ENCODE measurements at places on chromosomes 4 and X. TPM values are rescaled to one million over a fixed set of nuclear protein-coding genes. Genes with fewer than 3 reads are reported as not detected.
A peak's percentile ranks its signal among the peaks of the same experiment; 100 is the strongest.

- peaks cover 12% of the 10 kb centered on the region for H3K36me3 ChIP-seq
- peak overlapping the region; percentile 91 for H3K27ac ChIP-seq
- DNase-seq, result no peak
- H3K4me3 ChIP-seq, result peak overlapping the region; percentile 44
Measured at GRCh38 chr4:6277935-6278800, 8.5 kb downstream of the WFS1 start.

GRCh38 chrX:120244395-120244734 is 6.2 kb upstream of the ZBTB33 start:
- peak overlapping the region; percentile 80 for H3K4me3 ChIP-seq
- H3K27ac ChIP-seq, result peak overlapping the region; percentile 93
- DNase-seq, result no peak
- H3K27me3 ChIP-seq, result no peaks in the 10 kb centered on the region

- no peak for DNase-seq
- H3K27ac ChIP-seq, result no peak overlapping the region
- no peaks in the 10 kb centered on the region for H3K27me3 ChIP-seq
- no peaks in the 10 kb centered on the region for H3K4me1 ChIP-seq
- H3K4me3 ChIP-seq, result no peak overlapping the region
Measured at GRCh38 chr4:70299643-70300042, 35.1 kb upstream of the CABS1 start.

GRCh38 chrX:132022198-132022966 is 720 bp upstream of the STK26 start:
- H3K27me3 ChIP-seq, result peaks cover 10% of the 10 kb centered on the region
- DNase-seq, result peak; percentile 11
- H3K4me1 ChIP-seq, result peaks cover 11% of the 10 kb centered on the region
- no peak overlapping the region for H3K27ac ChIP-seq

- no peaks in the 10 kb centered on the region for H3K27me3 ChIP-seq
- no peak for DNase-seq
- no peaks in the 10 kb centered on the region for H3K36me3 ChIP-seq
- H3K27ac ChIP-seq, result peak overlapping the region; percentile 17
- no peaks in the 10 kb centered on the region for H3K4me1 ChIP-seq
Measured at GRCh38 chr4:105784761-105785160, 76.2 kb downstream of the GSTCD start.

DNA sequence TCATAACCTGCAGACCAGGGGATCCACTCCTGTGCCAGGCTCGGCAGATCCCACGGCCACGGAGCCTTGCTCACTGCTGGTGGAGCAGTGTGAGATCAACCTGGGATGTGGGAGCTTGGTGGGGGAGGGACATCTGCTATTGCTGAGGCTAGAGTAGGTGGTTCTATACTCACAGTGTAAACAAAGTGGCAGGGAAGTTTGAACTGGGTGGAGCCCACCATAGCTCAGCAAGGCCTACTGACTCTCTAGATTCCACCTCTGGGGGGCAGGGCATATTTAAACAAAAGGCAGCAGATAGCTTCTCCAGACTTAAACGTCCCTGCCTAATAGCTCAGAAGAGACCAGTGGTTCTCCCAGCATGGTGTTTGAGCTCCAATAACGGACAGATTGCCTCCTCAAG is 54.7 kb upstream of the EPHA5 start:
- H3K4me3 ChIP-seq, result no peak overlapping the region
- DNase-seq, result no peak
- no peaks in the 10 kb centered on the region for H3K4me1 ChIP-seq
- H3K27me3 ChIP-seq, result no peaks in the 10 kb centered on the region
- H3K36me3 ChIP-seq, result no peaks in the 10 kb centered on the region

GRCh38 chrX:80876877-80877276 is 67.2 kb upstream of the BRWD3 start:
- H3K27me3 ChIP-seq, result no peaks in the 10 kb centered on the region
- H3K36me3 ChIP-seq, result no peaks in the 10 kb centered on the region
- no peak overlapping the region for H3K27ac ChIP-seq

GRCh38 chrX:109760209-109760921 is 27.3 kb upstream of the ACSL4 start:
- no peaks in the 10 kb centered on the region for H3K36me3 ChIP-seq
- no peak overlapping the region for H3K27ac ChIP-seq
- no peak for DNase-seq
- no peak overlapping the region for H3K4me3 ChIP-seq

- peaks cover 32% of the 10 kb centered on the region for H3K4me1 ChIP-seq
- no peak overlapping the region for H3K27ac ChIP-seq
- DNase-seq, result no peak
- H3K36me3 ChIP-seq, result no peaks in the 10 kb centered on the region
- H3K27me3 ChIP-seq, result peaks cover 100% of the 10 kb centered on the region
- peak overlapping the region; percentile 54 for H3K4me3 ChIP-seq
Measured at GRCh38 chr4:110636680-110637407, 14.0 kb upstream of the PITX2 start.

DNA sequence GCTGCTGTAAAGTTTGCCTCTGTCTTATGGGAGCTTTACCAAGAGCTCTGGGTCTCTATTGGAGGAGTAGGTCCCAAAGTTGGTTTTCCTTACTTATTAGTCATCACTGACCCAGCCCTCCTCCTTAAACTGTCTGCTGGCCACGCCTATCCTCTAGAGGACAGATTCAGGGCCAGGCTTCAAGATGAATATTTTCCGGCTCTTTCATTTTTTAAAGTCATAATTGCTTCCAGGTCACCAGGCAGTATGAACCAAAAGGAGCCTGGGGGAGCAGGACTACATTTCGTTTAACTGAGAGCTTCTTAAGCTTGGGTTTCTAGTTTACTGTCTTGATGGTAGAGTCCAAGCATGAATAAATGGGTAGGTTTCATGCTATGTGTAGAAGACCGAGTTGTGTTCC is 13.7 kb downstream of the BCORL1 start:
- no peaks in the 10 kb centered on the region for H3K27me3 ChIP-seq
- no peak for DNase-seq
- peaks cover 6% of the 10 kb centered on the region for H3K4me1 ChIP-seq
- H3K27ac ChIP-seq, result no peak overlapping the region

- H3K27me3 ChIP-seq, result no peaks in the 10 kb centered on the region
- H3K4me3 ChIP-seq, result no peak overlapping the region
- no peak overlapping the region for H3K27ac ChIP-seq
- no peaks in the 10 kb centered on the region for H3K36me3 ChIP-seq
Measured at GRCh38 chrX:861921-862320, 231.3 kb downstream of the SHOX start.

DNA sequence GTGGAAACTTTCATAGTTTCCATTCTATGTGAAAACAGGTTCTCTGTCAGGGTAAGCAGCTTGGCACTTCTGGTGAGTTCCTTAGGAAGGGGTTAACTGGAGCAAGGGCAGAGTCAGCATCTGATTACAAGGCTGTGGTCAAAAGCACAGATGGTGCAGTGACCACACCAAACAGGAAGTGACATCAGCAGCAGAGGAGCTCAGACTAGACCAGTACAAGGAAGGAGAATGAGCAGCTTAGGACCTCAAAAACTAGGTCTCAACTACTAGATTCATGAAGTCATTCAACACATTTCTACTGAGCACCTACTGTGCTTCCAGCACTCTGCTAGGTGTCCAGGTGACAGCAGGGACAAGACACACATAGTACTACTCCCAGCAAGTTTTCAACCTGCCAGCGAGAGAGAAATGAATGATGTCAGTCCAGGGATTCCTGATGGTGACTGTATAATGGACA is 130.2 kb downstream of the AMELX start:
- no peaks in the 10 kb centered on the region for H3K4me1 ChIP-seq
- peak overlapping the region; percentile 23 for H3K27ac ChIP-seq
- DNase-seq, result no peak
- H3K4me3 ChIP-seq, result no peak overlapping the region

GRCh38 chrX:43728002-43728401 is 71.9 kb downstream of the MAOA start:
- no peak overlapping the region for H3K4me3 ChIP-seq
- no peak for DNase-seq
- H3K4me1 ChIP-seq, result no peaks in the 10 kb centered on the region

DNA sequence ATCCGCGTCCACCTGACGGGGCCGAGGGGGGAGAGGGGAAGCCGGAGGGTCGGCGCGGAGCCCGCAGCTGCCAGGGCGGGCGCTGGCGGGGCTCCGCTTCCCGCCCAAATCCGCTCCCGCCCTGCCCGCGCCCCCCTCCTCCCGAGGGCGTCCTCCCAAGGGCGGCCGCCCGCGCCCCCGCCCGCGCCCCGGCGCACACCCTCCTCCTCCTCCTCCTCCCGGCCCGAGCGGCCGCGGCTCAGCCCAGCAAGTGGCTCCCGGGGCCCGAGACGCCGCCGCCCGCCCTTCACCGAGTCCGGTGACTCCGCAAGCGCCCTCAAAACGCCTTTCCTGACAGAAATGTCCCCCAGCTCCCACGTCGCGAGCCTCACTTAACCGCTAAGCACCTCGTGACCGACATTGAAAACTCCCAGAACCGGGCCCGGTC is 487 bp downstream of the HMGB2 start:
- H3K27ac ChIP-seq, result peak overlapping the region; percentile 99
- no peaks in the 10 kb centered on the region for H3K27me3 ChIP-seq
- H3K36me3 ChIP-seq, result peaks cover 35% of the 10 kb centered on the region
- peak overlapping the region; percentile 94 for H3K4me3 ChIP-seq
- DNase-seq, result peak; percentile 68
- H3K4me1 ChIP-seq, result peaks cover 48% of the 10 kb centered on the region

GRCh38 chr4:103887191-103887590 is 167.4 kb upstream of the TACR3 start:
- no peak overlapping the region for H3K4me3 ChIP-seq
- H3K27ac ChIP-seq, result no peak overlapping the region
- H3K36me3 ChIP-seq, result no peaks in the 10 kb centered on the region

GRCh38 chr4:76155979-76156378 is 7.8 kb upstream of the NUP54 start:
- no peak overlapping the region for H3K4me3 ChIP-seq
- no peak for DNase-seq

DNA sequence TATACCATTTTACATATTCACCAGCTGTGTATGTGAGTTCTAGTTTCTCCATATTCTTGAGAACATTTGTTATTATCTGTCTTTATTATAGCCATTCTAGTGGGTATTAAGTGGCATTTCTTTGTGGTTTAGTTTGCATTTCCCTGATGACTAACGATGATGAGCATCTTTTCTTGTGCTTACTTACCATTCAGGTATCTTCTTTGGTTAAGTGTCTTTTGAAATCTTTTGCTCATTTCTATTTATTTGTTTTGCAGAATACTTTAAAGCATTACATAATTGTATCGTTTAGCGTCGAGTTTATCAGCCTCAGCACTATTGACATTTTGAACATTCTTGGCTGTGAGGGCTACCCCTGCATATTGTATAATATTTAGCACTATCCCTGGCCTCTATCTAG is 85.4 kb downstream of the FRMPD4 start:
- H3K4me3 ChIP-seq, result no peak overlapping the region
- DNase-seq, result no peak
- H3K4me1 ChIP-seq, result no peaks in the 10 kb centered on the region
- no peak overlapping the region for H3K27ac ChIP-seq

DNA sequence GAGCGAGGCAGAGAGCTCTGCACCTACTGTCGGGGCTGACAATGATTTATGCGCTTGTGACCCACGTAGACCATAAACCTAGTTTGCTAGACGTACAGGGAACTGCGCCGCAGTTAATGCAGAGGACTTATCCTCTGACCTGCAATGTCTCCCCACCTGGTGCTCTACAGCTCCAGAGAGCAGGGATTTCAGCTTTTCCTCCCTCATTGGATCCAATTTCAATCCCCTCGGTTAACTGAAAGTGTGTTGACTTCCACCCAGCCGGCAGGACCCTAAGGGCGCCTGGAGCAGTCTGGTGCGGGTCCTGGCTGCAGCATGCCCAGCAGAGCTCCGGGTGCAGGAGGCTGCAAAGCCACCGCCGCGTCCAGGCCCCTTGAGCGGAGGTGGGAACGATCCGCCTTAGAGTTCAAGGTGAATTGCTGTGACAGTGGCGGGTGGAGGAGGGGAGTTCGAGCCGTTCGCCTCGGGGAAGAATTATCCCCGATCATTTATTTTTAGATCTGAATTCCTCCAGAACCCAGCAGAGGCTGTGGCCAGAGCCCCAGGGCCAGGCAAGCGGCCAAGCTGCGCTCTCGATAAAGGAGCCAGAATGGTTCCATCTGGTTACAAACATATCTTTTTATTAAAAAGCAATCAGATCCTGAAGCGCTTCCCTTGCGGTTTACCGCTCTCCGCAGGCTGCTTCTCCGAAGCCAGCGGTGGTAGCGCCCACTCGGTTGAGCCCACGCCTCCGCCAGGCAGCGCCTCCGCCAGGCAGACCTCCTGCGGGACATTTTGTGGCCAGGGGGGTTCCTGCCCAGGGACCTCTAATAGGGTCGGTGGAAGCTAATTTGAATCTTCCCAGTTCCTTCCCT is 66.0 kb downstream of the FBXO8 start:
- H3K36me3 ChIP-seq, result no peaks in the 10 kb centered on the region
- peak overlapping the region; percentile 81 for H3K27ac ChIP-seq
- H3K4me1 ChIP-seq, result peaks cover 47% of the 10 kb centered on the region
- H3K4me3 ChIP-seq, result peak overlapping the region; percentile 64

DNA sequence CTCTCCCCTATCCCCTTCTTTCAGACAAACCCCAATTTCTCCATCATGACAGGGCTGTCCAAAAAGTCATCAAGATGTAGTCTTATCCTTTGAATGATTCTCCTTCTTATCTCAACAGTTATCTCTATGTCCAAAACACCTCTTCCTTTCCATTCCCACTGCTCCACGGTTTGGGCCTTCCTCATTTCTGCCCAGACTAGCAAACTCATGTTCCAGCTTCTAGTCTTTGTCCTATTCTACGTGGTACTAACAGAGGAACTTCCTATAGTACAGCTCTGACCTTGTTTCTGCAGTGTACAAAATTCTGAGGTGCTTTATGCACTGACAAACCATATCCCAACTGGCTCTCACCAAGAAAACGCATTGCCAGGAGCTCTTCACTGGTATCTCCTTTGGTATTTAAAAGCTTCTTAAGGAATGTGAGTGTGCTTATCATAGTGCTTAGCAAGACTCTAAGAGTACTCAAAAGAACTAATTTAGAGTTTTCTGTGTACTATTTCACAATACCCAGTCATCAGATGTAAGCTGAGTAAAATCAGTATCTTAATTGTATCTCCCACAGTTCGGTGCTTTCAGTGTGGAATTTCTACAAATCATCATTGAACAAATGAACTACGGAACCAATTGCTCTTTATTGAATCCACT is 65.5 kb downstream of the MAML3 start:
- peaks cover 29% of the 10 kb centered on the region for H3K4me1 ChIP-seq
- DNase-seq, result no peak
- no peaks in the 10 kb centered on the region for H3K36me3 ChIP-seq
- no peaks in the 10 kb centered on the region for H3K27me3 ChIP-seq
- H3K4me3 ChIP-seq, result no peak overlapping the region
- H3K27ac ChIP-seq, result no peak overlapping the region

- H3K27ac ChIP-seq, result no peak overlapping the region
- no peaks in the 10 kb centered on the region for H3K4me1 ChIP-seq
- no peak overlapping the region for H3K4me3 ChIP-seq
- H3K27me3 ChIP-seq, result no peaks in the 10 kb centered on the region
- H3K36me3 ChIP-seq, result no peaks in the 10 kb centered on the region
Measured at GRCh38 chrX:131595120-131595519, 51.2 kb downstream of the OR13H1 start.

- no peak overlapping the region for H3K27ac ChIP-seq
- no peaks in the 10 kb centered on the region for H3K4me1 ChIP-seq
- no peaks in the 10 kb centered on the region for H3K36me3 ChIP-seq
Measured at GRCh38 chr4:72954811-72955210, 114.7 kb downstream of the COX18 start.

Gene SCFD2
- total RNA-seq, result 9.3 TPM

Gene MAGEA9B
- total RNA-seq, result not detected

Gene ETDA
- total RNA-seq, result not detected

Gene OPN1MW3
- total RNA-seq, result not detected

Gene MTMR8
- total RNA-seq, result 0.44 TPM

Gene RPS6KA6
- total RNA-seq, result 0.41 TPM

Gene YTHDC1
- total RNA-seq, result 46.2 TPM

Data from left ventricle myocardium inferior (tissue), 1 donor.